ENCODE measurements at places on chromosomes 3 and 15.

DNA sequence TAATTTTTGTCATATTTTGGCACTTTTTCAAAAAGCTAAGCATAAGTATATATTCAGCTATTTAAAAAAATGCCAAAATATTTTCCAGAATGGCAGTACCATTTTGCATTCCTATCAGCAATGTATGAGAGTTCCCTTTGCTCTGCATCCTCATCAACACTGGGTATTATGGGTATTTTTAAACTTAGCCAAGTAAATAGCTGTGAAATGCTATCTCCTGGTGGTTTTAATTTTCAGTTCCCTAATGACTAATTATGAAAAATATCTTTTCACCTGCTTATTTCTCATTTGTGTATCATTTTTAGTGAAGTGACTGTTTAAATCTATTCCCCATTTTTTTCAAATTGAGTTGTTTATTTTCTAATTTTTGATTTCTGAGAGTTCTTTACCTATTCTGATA lies 199.7 kb upstream of the NECTIN3 start:
- no peak for DNase-seq

DNA sequence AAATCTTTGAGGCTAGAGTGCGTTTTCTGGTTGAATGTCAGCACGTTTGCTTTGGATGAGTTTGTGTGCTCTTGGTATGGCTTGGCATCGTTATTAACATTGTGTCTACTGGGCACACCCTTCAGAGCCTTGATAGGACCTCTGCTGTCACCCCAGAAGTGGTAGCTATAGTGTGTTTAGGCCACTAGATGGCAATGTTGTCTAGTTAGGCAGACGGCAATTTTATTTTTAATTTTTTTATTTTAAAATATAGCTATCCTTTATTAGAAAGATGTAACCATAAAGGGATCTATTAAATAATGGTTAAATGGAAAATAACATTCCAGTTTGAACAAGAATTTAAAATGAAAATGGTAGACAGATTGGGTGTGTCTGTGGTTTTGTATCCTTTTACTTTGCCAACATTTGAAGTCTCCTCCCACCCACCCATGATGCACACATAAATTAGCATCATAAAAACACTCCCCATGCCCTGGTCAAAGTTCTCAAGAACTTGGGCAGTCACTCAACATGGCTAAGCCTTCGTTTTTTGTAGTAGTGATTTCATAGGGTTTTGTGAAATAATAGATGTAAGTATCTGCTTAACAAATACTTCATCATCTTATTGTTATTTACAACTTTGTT lies 200.7 kb downstream of the KCNH8 start:
- DNase-seq, result no peak

- peak; percentile 34 for DNase-seq
Observed at GRCh38 chr3:103048068-103048722, 613.4 kb downstream of the ZPLD1 start.

DNA sequence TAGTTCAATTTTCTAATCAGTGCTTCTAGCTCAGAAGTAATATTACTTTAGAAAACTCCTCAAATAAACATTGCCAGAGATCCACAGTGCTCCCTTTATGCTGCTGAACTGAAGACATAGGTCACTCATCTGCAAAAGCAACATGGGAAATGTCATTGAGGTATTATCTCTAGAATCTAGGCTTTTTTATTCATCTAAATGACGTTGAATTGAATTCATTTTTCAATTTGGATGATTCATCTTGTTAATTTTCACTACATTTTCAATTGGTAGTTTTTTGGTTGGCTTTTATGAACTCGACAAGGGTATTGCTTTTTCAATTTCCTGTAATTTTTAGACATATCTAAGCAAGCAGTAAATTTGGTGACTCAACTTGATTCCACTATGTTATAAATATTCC lies 275.4 kb downstream of the NFKBIZ start:
- no peak for DNase-seq
